ENCODE measurements at places on chromosomes 3 and 15.
A peak's percentile ranks its signal among the peaks of the same experiment; 100 is the strongest.

- DNase-seq, result peak; percentile 94
These were observed 19.8 kb upstream of the P2RY12 start for GRCh38 chr3:151404316-151404715.

GRCh38 chr3:154794391-154794790 is 285.7 kb upstream of the MME start:
- no peak for DNase-seq

GRCh38 chr3:29011441-29011840 is 269.4 kb upstream of the RBMS3 start:
- no peak for DNase-seq

DNA sequence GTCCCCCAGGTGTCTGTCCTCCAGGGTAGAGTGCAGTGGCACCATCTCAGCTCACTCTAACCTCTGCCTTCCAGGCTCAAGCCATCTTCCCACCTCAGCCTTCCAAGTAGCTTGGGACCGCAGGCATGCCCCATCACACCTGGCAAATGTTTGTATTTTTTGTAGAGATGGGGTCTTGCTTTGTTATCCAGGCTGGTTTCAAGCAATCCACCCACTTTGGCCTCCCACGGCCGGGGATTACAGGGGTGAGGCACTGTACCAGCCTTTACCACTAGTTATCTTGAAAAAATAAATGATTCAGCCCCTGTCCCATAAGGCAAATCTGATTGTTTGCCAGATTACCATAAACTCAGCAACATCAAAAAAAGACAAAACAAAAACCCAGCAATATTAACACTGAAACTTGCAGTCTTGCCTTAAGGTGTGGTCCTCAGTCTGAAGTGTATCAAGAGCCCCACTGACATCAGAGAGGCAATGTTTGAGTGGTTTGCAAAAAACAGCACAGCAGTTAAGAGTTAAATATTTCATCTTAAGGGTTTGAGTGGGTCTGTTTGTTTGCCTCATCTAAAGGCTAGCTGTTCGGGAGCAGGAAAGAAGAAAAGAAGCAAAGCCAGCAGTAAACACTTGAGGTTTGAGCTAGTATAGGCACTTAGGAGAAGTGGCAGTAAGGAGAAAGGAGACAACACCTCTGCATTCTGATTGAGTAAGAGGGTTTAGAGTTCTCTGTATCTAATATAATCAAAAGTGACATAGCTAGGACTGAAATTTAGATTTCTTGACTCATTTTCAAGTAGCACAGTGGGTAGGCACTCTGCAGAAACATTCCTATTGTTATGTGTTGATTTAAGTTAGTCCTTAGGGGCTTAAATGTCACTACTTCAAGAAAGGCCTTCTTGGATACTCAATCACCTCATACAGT is 26.3 kb upstream of the EDEM1 start:
- DNase-seq, result peak; percentile 69

- DNase-seq, result no peak
These were observed 2.2 kb downstream of the TRPC1 start for GRCh38 chr3:142726017-142726416.

GRCh38 chr15:57696146-57696545 is 10.4 kb upstream of the POLR2M start:
- no peak for DNase-seq

GRCh38 chr3:20537234-20537633 is 351.2 kb upstream of the SGO1 start:
- no peak for DNase-seq

GRCh38 chr3:88918841-88919240 is 188.6 kb upstream of the EPHA3 start:
- DNase-seq, result no peak

- DNase-seq, result no peak
These were observed 111.0 kb downstream of the SEMA5B start for GRCh38 chr3:122916580-122916979.

DNA sequence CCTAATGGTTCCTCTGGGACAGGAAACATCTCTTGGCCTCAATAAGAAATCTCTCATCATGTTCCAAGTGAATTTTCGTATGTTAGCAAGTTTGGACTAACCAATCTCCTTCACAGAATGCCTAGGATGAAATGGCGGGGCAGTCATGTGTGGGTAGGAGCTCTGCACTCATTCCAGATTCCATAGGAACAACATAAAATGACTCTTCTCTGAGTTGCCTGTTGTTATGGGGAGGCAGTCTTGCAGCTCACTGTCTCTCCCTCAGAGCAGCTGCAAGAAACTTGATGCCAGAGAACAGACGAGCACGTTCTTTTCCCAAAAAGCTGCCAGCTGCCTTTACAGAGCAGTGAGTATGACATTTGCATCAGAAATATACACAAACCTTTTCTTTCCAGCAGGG is 34.1 kb downstream of the SPATA12 start:
- no peak for DNase-seq

- peak; percentile 65 for DNase-seq
These were observed 250.5 kb downstream of the ADAMTSL3 start for GRCh38 chr15:83904107-83905040.

DNA sequence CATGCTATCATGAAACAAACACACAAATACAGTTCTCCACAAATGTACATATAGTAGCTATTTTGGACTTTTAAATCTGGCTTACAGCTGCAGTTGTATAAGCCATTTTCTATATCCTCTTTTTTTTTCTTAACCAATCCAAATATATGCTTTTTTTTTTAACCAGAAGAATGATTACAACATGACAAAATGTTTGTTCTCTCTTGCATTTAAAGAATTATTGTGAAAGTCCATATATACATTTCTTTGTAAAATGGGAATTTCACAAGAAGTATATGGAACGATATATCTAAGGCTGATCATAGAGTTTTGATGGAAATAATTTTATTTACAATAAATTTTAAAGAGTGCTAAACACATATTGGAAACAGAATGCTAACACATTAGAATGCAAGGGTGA is 95.6 kb downstream of the CD200R1L start:
- no peak for DNase-seq

DNA sequence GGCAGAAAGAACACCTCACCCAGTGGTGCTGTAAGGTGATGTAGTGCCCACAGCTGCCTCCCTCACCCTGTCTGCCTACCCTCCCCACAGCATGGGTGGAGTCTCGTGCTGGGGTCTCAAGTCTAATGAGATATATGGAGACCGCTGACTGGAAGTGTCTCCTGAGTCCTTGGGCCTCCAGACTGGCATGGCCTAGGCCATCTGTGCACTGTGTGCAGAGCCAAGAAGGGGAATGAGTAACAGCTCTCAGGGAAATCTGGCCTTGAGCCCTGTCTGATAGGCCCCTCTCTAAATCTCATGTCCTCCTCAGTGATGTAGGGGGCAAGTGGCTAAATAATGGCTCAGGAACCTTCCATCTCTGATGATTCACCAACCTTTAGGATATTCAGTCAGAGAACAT is 277.4 kb downstream of the PLCL2 start:
- no peak for DNase-seq

DNA sequence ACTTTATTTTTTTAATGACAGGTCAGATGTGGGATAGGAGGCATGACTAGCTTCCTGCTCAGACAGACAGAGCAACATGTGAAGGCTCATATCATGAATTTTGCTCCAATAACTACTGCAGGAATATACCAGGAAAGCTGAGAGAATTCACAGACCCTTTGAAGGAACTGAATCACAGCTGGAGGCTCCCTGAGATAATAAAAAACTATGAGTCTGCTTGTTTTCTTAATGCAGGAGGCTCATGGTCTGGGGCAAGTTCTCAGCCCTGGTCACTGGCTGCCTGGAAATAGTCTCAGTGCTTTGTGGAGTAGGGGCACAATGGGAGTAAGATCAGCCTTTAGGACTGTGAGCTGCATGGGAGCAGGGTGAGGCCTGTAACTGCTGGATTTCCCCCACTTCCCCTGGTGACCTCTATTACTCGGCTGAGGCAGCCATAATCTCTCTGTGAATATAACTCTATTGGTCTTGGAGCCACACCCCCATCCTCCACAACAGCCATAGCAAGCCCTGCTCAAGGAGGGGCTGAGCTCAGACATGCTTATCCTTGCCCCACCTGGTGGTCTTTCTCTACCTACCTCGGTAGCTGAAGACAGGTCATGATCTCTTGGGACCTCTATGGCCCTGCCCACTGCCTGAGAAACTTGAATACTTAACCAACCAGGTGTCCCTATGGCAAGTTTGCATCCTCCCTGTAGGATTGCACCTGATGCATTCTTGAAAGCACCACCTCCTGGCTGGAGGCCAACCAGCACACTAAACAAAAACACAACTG is 281.6 kb upstream of the TMCO5A start:
- no peak for DNase-seq

- no peak for DNase-seq
These were observed 728.9 kb upstream of the DPPA4 start for GRCh38 chr3:110066206-110066605.

- peak; percentile 33 for DNase-seq
These were observed 4.1 kb upstream of the ACTC1 start for GRCh38 chr15:34799149-34800101.

- peak; percentile 26 for DNase-seq
These were observed 7.8 kb upstream of the AEN start for GRCh38 chr15:88613074-88613944.

GRCh38 chr3:46482632-46483350 is 15.0 kb upstream of the RTP3 start:
- DNase-seq, result peak; percentile 57

DNA sequence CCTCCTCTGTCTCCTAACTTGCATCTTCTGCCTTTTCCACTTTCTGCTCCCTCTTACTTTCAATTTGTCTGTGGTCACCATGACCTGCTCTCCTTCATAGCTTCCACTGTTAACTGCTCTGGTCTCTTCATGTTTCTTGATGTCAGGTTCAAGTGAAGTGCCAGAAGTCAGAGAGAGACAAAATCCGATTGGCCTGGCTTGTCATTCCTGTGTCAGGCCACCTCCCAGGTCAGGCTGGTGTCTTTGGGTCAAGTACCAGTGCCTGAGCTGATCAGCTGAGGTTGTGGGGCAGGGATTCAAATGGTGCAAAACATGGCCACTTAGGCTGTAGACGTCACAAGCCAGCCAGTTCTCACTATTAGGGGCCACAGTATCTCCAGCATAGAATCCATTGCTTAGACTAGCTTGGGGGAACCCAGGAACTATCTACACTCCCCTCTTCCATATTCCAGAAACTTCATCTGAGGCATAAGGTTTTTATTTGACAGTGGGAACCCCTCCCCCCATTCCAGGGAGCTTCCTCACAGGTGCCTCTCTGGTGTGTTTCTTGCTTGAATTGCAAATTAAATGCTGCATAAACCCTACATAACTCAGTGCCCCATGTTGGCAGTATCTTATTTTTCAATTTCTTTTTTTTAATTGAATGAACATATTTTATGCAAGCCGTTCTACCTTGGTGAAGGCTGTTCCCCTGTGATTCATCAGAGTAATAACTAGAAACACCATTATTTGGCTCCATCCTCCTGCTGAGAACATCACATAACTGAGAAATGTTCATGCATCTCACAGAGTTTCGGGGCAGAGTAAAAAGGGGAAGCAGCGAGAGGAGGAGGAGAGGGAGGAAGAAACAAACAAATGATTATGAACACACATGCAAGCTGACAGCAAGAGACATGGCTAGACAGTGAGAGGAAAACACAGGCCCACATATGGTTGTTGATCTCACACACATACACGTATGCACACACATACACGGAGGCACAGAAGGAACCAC is 175.8 kb downstream of the TLE3 start:
- no peak for DNase-seq

- DNase-seq, result no peak
These were observed 598.9 kb downstream of the SI start for GRCh38 chr3:164479406-164479805.

- DNase-seq, result peak; percentile 84
These were observed 264.0 kb downstream of the TIGIT start for GRCh38 chr3:114557791-114558190.

GRCh38 chr3:121803771-121804320 is 31.0 kb downstream of the IQCB1 start:
- DNase-seq, result no peak

GRCh38 chr3:73509816-73510215 is 114.9 kb downstream of the PDZRN3 start:
- DNase-seq, result no peak

- DNase-seq, result no peak
These were observed 122.0 kb upstream of the EOMES start for GRCh38 chr3:27844052-27844675.

DNA sequence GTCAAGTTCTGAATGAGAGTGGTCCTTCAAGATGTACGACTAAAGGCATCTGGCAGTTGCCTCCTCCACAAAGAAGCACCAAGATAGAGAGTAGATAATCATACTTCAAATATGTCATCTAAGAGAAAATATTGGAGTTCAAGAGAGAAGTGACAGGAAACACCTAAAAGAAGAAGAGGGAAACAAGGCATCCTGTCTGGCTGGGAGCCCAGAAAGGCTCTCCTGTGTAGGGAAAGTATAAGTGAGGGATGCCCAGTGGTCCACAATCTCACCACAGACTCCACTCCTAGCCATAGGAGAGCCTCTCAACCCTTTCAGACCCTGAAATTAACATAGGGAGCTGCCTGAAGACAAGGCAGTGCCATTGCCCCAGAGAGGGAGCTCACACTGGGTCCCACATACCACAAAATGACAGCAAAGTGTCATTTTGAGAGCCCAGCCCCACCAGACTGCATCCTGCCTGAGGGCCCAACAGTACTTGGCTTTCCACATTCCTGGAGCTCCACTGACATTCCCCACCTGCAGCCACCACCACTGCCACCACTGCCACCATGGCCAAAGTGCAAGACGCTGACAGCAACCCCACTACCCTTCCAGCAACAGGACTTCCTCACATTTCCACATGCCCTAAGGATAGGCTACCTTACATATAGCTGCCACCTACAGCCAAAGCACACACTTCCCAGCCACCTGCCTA is 210.6 kb downstream of the ATP8B4 start:
- DNase-seq, result no peak

DNA sequence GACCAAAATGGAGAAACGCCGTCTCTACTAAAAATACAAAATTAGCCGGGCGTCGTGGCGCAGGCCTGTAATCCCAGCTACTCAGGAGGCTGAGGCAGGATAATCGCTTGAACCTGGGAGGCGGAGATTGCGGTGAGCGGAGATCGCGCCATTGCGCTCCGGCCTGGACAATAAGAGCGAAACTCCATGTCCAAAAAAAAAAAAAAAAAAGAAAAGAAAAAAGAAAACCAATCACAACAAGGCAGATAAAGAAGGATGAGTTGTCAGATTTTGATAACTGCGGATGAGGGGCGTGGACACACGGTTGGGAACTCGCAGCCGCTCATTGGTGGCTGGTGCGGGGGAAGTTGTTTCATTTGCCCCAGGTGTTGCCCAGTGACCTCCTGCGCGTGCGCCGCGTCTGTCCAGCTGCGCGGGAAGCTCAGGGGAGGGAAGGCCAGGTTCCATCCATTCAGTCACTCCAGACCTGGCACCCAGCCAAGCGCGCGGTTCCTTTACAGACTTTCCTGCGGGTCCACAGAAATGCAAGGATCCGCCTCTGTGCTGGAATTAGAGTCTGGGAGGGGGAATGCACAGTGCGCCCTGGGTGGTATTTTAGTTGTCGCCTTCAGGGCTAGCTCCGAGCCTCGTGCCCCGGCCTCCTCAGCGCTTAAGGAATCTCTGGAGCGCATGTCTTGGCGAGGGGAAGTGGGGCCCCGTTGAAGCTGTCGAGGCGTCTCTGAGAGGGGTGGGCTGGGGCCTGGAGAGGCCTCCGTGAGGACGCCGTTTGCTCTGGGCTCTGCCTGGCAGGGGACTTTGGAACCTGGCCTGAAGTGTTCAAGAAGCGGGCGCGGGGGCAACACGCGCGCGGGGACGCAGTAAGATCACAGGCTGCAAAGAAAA is 708 bp upstream of the GCHFR start:
- DNase-seq, result no peak
